Stimulated activated CD4-positive, alpha-beta T cell treated with anti-CD3 and anti-CD28 coated beads, Interleukin-12 subunit alpha, Interleukin-12 subunit beta, amount 100 ng/mL, for 24 hours (primary cell): ENCODE measurements at places on chromosomes 13 and 19.

- no peak for DNase-seq
Measured at GRCh38 chr13:89061821-89062220, 1390.7 kb downstream of the SLITRK5 start.

DNA sequence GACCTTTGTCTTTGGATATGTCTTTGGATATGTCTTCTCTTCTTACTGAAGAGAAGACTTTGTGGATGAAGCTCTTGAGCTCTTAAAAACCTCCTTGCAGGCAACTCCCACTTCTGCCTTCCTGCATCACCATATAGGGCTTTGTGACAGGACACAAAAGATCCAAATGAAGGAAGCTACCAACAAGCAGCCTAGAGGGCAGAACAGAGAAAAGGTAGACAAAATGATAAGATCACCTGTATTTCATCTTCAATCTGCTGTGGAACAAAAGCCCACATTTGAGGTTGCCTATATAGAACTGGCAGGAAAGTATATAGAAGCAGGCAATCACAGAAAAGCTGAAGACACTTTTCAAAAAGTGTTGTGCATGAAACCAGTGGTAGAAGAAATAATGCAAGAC is 42.5 kb downstream of the N4BP2L1 start:
- no peak for DNase-seq

GRCh38 chr13:39577203-39577602 is 25.8 kb downstream of the LHFPL6 start:
- DNase-seq, result no peak

- DNase-seq, result no peak
Measured at GRCh38 chr13:34361560-34361959, 543.6 kb downstream of the RFC3 start.

DNA sequence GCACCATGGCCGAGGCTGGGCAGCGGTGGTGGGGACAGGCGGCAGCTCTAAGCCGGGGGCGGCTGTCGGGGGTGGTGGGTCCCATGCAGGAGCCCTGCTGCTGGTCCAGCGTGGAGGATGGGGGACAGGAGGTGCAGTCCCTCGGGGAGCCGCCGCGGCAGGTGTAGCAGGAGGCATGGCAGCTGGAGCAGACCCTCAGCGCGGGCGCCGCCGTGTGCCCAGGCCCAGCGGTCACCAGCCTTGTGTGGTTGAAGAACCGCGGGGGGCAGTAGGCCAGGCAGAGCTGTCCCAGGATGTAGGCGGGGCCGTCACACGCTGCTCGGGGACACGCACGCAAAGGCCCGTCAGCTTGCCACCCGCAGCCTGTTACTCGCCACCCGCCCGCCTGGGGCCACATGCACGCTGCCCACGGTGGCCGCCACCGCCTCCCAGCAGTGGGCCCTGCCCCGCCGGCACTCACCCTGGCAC is 2.9 kb upstream of the C19orf25 start:
- DNase-seq, result no peak

DNA sequence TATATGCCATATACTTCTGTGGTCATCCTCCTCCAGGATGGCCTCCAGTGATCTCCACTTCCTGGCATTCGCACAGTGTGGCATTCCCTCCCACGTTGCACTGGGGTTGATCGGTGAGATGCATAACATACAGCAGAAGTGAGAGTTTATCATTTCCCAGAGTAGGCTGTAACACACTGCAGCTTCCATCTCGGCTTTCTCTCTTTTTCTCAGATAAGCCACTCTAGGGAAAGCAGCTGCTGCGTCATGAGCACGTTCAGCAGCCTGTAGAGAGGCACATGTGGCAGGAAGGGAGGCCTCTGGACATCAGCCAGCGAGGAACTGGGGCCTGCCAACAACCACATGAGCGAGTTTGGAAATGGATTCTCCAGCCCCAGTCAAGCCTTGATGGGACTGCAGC is 807.1 kb downstream of the DIAPH3 start:
- no peak for DNase-seq

DNA sequence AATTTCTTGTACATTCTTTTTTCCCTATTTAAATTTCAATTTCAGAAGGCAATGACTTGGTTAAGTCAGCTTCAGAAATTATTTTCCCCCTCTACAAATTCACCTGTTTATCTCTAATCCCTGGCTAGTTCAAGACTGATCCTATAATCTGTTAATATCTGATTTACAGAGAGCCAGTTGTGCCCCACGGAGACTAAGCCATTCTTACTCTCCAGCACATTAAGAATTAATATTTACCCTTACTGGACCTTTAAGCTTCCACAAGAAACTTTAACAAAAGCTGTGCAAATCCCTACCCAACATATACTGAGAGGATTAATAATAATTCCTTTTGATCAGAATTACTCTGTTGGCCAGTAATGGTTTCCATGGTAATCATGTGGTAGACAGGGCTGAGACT is 786.2 kb downstream of the PCDH9 start:
- no peak for DNase-seq

- DNase-seq, result no peak
Measured at GRCh38 chr19:45791744-45792469, 738 bp downstream of the DMWD start.

DNA sequence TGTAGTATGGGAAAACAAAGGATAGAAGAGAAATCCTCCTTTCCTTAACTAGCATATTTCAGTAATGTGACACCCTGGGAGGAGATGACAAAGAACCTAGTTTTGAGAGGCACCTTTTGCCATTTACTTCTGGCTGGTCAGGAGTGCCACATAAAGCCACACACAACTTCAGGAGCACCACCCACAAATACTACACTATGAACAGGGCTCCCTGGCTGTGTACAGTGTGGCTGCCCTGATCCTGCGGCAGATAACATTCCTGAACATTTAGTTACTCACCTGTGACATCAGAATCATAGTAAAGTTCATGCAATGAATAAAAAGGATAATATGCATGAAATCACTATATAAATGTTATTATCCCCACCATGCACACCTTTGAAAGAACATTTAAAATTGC is 17.4 kb upstream of the IRS2 start:
- DNase-seq, result no peak

GRCh38 chr19:12453495-12453894 is 12.7 kb upstream of the ZNF443 start:
- DNase-seq, result no peak

- DNase-seq, result no peak
Measured at GRCh38 chr13:85099245-85099644, 700.0 kb downstream of the SLITRK6 start.

DNA sequence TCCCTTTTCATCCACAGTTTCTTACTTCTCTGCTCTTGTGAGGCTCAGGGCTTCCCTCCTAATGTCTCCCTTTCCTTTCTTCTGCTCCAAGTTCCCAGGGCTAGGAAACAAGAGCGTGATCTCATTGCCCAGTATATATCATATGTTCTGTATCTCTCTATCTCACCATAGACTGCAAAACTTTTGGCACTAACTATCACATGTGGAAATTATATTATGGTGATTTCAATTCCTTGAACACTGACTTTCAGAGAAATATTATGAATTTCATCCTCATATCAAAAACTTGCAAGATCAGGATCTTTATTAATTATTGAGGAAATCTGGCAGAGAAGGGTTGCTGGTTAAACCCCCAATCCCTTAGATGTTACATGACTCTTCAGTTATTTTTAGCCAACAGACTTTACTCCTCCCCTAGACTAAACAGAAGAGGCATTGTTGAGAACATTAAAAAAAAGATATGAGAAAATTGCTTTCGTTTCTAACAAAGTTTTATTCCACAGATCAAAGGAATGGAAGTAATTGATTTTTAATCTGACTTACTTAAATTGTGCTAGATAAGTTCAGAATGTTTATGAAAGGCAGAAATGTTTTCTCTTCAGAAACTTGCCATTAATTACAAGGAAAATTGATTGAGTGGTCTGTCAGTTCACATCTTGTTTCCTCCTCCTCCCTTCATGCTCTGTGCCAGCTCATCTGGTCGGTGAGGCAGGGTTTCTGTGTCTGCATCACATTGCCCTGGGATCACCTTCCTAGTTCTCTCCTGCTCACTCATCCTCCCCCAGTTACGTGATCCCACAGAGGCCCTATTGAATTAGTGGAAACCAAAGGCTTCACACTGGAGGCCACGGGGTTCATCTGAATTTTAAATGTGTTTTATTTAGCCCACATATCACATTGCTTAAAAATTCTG is 378.5 kb downstream of the LMO7 start:
- no peak for DNase-seq

GRCh38 chr13:110262082-110262436 is 44.9 kb downstream of the COL4A1 start:
- no peak for DNase-seq
